Neural crest cell (in vitro differentiated cells): ENCODE measurements at places on chromosomes 16 and 17. TPM values are rescaled to one million over a fixed set of nuclear protein-coding genes. Genes with fewer than 3 reads are reported as not detected.

Gene FBXW10
- 0.19 and 0.20 TPM in 2 replicates for total RNA-seq

Gene CDR2L
- 24.0 and 24.1 TPM in 2 replicates for total RNA-seq

Gene NUTF2
- 185 and 191 TPM in 2 replicates for total RNA-seq

GRCh38 chr17:38604479-38605403 is 1.0 kb downstream of the SRCIN1 start:
- H3K27ac ChIP-seq, result peak overlapping the region; percentile 19
- no peaks in the 10 kb centered on the region for H3K36me3 ChIP-seq
- H3K4me1 ChIP-seq, result peaks cover 52% of the 10 kb centered on the region
- peak overlapping the region; percentile 83 for H3K4me3 ChIP-seq
- peaks cover 31% of the 10 kb centered on the region for H3K27me3 ChIP-seq

GRCh38 chr16:88781140-88782077 is 3.6 kb downstream of the PIEZO1 start:
- no peak overlapping the region for H3K4me3 ChIP-seq
- peak overlapping the region; percentile 12 for H3K27ac ChIP-seq
- H3K4me1 ChIP-seq, result peaks cover 9% of the 10 kb centered on the region
- H3K36me3 ChIP-seq, result no peaks in the 10 kb centered on the region
